ENCODE measurements at places on chromosomes 3 and 15.
A peak's percentile ranks its signal among the peaks of the same experiment; 100 is the strongest.

DNA sequence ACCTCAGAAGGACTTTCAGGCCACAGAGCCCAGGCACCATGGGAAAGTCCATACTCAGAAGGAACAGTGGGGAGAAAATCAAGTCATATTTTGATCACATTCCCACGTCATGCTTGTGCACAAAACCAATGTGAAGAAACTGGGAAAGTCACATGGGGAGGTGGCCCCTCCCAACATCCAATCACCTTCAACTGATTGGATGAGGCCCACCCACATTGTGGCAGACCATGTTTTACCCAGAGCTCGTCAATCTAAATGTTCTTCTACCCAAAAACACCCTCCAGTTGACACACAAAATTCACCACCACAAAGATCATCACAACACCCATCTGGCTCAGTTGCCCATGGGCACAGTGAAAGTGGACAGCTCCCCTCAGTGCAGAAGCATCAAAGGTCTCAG, 248.2 kb upstream of the IGF1R start:
- no peak for DNase-seq

- no peak for DNase-seq
Measured at GRCh38 chr15:82186719-82187406, 75.7 kb downstream of the EFL1 start.

- no peak for DNase-seq
Measured at GRCh38 chr3:129386984-129387383, 41.5 kb downstream of the EFCAB12 start.

GRCh38 chr3:127578802-127579201, 11.7 kb downstream of the TPRA1 start:
- no peak for DNase-seq

GRCh38 chr3:171833789-171834460, 9.2 kb upstream of the TMEM212 start:
- peak; percentile 73 for DNase-seq

- DNase-seq: no peak
Measured at GRCh38 chr3:150803440-150803985, 40.5 kb upstream of the SIAH2 start.

DNA sequence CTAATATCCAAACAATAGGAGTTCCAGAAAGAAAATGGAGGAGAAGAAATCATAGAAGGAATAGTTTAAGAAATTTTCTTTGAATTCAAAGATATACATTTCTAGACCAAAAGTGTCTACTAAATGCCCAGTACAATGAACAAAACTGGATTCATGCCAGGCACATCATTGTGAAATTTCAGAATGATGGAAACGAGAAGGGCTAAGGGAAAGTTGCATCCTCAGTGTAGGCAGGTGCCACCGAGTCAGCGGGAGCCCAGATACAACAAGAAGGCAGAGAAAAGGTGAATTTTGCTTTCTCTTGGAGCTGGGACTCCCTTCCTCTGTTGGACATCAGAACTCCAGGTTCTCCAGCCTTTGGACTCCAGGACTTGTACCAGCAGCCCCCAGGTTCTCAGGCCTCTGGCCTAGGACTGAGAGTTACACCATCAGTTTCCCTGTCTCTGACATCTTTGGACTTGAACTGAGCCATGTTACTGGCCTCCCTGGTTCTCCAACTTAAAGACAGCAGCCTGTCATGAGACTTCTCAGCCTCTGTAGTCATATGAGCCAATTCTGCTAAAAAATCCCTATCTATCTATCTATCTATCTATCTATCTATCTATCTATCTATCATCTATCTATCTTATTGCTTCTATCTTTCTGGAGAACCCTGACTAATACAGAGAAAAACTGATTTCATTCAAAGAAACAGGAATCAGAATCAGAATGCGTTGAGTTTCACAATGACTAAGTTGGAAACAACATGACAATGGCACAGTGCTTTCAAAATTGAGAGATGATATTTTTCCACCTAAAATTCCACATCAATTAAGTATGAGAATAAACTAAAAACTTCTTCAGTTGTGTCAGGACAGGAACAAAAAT, 207.7 kb downstream of the FAM43A start:
- no peak for DNase-seq

- DNase-seq: no peak
Measured at GRCh38 chr3:122322095-122323075, 2.7 kb upstream of the CSTA start.

DNA sequence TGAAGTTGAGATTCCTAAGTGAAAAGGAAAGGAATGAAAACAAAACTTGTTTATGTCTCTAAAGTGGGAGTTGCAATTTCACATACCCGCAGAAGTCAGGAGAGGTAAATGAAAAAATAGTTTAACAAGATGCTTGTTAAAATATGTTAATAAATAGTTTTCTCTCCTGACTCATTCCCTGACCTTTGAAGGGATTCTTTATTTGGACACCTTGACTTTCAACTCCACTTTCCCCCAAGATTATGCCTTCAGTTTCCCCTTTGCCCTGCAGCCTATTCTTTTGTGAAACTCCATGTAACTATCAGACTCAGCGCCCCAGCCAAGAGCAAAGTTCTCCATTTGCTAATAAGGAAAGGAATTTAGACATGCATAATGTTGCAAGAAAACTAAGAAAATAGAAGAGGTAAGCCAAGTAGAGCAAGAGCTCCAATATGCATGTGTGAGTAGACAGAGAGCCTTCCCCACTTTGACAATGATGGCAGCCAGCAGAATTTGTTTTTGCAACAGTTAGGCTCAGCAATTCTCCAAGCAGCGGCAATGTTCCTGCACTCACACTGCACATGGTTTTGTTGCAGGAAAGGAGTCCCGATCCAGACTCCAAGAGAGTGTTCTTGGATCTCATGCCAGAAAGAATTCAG, 61.2 kb downstream of the CD200 start:
- DNase-seq: peak; percentile 66

- no peak for DNase-seq
Measured at GRCh38 chr3:15427981-15428380, 583 bp downstream of the EAF1 start.

GRCh38 chr3:53089511-53089910, 40.7 kb downstream of the RFT1 start:
- peak; percentile 47 for DNase-seq

GRCh38 chr15:101031213-101031612, 112.1 kb downstream of the LRRK1 start:
- DNase-seq: no peak

- no peak for DNase-seq
Measured at GRCh38 chr15:54618120-54618519, 578.6 kb downstream of the RSL24D1 start.

GRCh38 chr15:64532521-64533315, 72.3 kb downstream of the ZNF609 start:
- peak; percentile 25 for DNase-seq

GRCh38 chr3:69985266-69985665, 14.3 kb upstream of the SAMMSON start:
- no peak for DNase-seq
